ENCODE measurements at places on chromosomes 5 and 9.

DNA sequence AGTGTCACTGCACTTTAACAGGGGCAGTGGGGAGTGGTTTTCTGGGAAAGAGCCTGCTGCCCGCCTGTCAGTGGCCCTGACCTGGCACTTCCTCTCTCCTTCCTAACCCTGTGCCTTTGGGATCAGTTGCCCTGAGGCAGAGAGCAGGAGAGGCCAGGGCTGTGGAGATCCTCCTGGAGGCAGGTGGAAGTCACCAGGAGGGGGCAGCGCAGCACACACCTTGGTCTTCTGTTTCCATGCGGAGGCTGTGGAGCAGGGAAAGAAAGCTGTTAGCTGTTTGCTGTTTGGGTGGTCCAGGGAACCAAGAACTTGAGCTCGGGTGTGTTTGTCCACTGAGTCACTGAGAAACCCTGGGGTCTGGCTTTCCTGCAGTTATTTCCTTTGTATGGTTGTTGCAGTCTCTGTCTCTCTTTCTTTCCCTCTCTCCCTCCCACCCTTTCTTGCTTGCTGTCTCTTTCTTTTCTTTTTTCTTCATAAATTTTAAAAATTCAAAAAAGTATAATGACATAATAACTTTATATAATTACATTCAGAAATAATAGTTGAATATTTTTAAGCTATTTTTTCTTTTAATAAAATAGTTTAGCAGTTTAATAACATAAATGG lies 28.1 kb downstream of the NTRK2 start:
- DNase-seq, result peak; percentile 64

GRCh38 chr5:181255276-181255675 lies 5.7 kb downstream of the TRIM52 start:
- no peak for DNase-seq

DNA sequence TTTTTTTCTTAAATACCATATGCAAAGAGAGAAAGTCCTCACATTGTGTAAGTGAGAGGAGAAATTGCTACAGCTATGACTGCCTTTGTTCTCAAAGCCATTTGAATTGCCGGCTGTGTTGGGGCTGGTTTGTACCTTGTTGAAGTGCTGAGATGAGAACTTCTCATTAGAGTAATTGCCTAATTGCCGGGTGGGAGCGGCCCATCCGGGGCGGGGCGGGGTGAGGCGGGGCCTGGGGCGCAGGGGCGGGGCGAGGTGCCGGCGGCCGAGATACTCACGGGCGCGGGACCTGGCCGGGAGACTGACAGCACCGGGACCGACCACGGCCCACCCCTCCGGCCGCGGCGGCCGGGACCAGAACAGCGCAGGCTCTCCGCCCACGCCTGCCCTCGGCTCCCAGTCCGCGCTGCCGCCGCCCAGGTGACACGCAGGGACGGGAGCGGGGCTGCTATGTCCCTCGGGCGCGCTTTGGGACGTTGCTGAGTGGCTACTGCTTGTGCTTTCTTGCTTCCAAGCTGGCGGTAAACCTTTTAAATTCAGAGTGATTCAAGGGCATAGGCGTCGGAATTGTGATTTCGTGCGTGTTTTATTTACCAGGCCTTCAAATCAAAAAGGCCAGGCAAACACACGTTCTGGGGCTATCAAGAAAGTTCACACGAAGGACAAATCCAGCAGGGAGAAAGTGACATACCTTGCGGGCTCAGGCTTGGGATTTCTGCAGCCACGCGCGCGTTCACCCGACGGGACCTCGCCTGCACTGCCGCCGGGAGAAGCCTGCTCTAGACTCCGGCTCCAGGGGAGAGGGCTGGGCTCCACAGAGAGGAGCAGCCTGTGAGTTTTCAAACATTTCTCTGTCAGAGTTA lies 269.1 kb downstream of the FANCC start:
- DNase-seq, result peak; percentile 62

- no peak for DNase-seq
Measured at GRCh38 chr5:170334626-170335025, 37.0 kb upstream of the LCP2 start.

GRCh38 chr5:31574772-31575171 lies 42.7 kb downstream of the C5orf22 start:
- DNase-seq, result no peak

DNA sequence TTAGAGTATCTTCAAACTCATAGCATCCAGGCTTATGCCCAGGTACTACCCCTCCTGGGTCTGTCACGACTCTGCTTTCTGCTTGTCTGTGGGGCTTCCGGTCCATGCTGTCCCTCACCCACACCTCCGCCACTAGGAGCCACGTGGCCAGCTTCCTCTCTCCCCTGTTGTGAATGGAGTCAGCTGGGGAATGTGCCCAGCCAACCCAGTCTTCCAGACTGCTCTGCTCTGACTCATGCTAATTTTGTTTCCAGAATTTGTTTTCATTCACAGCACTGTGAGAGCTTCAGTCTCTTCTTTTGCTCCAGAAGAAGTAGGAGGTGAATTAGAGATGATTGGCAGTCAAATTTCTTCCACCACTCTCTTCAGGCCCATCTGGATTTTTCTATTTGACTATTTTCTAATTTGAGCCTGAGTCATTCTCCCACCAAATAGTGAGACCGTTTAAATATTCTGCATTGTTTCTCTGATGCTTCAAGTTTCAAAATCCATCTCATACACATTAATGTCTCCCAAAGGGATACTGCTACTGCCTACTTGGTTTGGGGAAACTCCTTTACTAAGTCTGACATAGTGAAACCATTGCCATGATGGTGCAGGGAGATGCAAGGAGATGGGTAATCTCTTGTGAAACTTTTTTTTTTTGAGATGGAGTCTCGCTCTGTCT lies 424.1 kb upstream of the KIF2A start:
- no peak for DNase-seq

DNA sequence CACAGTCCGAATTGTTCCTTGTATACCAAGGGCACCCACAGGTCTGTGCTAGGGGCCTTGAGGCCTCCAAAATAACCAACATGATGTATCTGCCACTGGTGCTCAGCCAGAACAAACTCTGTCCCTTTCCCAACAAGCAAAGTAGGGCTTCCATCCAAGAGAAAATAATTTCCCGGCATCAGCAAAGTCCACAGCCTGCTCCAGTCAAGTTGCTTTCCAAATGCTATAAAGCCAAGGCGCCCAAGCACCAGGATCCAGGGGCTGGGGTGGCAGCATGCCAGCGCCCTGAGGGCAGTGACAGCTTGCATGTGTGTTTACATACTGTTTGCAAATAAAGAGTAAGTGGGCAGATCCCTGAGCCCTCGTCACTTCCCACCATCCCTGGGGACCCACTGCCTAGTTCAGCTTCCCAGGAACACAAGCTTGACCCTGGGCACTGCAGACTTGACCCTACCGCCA lies 155.9 kb downstream of the ERCC6L2 start:
- no peak for DNase-seq

GRCh38 chr5:107224272-107224671 lies 446.5 kb downstream of the EFNA5 start:
- DNase-seq, result no peak

GRCh38 chr9:6630502-6631206 lies 14.9 kb downstream of the GLDC start:
- DNase-seq, result no peak

DNA sequence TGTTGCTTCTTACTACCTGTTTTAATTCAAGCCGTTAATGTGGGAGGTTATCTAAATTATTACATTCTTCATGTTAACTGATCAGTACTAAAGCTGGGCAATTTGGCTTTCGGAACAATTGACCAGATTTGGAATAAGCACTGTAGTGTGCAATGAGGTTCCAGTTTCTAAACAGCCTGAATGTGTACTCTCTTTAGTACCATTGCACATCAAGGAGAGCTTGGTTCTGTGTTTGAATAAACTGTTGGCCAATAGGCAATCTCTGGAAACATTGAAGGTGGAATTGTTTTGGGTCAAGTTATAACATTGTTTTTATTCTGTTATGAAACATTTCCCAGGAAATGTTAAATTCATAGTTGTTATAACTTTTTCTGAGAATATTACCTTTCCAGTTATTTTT lies 105.2 kb downstream of the PBX3 start:
- no peak for DNase-seq

GRCh38 chr5:15168358-15168757 lies 296.8 kb upstream of the ANKH start:
- DNase-seq, result no peak

DNA sequence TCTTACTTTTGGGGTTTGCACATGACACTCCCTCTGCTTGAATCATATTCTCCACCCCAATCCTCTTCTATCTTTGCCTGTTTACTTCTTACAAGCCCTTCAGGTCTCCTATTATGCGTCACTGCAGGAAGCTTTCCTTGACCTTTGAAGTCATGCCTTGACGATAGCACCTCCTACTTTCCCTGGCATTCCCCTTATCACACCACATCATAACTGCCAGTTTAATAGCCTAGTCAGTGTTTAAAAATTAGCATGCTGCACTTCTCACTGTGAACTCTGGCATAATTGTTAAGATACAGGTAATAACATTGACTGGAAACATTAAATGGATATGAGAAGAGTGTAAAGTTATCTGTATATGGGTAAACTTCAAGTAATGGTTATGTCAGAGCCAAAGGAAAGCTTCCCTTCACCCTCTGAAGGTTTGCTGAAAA lies 37.1 kb upstream of the CEP120 start:
- no peak for DNase-seq

- DNase-seq, result no peak
Measured at GRCh38 chr9:124019771-124020519, 8.4 kb downstream of the LHX2 start.

DNA sequence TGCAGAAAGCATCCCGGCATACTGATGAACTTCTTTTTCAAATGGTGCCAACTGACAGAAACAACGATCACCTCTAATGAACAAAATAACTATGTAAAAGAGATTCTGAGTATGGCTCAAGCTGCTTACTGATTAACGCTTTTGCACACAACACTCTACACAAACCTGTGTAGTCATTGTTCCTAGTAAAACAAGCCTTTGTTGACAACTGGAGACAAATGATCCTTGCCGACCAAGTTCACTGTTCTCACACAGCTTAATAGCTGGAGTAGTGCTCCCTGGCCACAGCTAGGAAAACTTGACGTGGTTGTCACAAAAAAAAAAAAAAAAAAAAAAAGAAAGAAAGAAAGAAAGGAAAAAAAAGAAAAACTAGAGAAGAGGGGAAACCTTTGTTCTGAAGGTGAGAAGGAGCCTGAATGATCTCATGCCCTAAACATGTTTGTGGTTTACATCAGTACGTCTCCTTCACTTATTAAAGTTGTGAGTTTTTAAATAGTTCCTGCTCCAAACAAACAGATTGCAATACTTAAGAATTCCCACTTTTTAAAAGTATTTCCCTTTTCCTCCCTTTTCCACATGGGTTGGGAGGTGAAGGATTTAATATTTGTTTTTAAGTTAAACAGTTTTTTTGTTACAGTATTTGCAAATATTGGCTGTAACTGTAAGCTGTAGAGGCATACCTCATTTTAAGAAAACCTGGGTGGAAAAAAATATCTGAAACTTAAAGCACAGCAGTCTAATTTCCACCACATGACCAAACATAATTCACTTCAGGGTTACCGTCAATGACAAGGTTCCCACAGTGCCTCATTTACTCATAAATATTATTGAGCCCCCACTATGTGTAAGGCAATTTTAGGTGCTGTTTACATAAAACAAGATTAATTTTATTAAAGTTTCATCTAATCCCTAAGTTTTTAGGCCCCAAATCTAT lies 63.7 kb downstream of the GLIS3 start:
- DNase-seq, result peak; percentile 53

DNA sequence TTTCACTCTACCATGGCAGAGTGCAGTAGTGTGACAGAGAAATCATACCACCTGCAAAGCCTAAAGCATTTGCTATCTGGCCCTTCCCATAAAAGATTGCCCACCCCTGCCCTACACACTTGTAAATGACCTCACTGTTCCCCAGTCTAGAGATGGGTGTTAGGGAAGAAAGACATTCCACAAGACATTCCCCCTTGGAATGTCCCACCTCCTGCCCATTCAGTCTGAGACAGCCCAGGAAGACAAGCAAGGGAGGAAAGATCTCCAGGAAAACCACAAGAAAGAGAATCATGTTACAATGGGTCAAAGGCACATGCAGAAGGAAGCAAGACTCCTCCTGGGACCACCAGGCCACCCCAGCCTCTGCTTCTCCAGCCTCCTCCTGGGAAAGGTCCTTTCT lies 230.0 kb downstream of the AGTPBP1 start:
- no peak for DNase-seq

GRCh38 chr9:137760426-137760825 lies 117.2 kb upstream of the CACNA1B start:
- no peak for DNase-seq

- DNase-seq, result no peak
Measured at GRCh38 chr5:126830061-126830460, 53.1 kb downstream of the LMNB1 start.

- DNase-seq, result peak; percentile 81
Measured at GRCh38 chr5:14267991-14268708, 125.0 kb downstream of the TRIO start.

- DNase-seq, result no peak
Measured at GRCh38 chr9:120435091-120435490, 144.9 kb downstream of the CDK5RAP2 start.
